ENCODE measurements at places on chromosomes 11 and 22.

DNA sequence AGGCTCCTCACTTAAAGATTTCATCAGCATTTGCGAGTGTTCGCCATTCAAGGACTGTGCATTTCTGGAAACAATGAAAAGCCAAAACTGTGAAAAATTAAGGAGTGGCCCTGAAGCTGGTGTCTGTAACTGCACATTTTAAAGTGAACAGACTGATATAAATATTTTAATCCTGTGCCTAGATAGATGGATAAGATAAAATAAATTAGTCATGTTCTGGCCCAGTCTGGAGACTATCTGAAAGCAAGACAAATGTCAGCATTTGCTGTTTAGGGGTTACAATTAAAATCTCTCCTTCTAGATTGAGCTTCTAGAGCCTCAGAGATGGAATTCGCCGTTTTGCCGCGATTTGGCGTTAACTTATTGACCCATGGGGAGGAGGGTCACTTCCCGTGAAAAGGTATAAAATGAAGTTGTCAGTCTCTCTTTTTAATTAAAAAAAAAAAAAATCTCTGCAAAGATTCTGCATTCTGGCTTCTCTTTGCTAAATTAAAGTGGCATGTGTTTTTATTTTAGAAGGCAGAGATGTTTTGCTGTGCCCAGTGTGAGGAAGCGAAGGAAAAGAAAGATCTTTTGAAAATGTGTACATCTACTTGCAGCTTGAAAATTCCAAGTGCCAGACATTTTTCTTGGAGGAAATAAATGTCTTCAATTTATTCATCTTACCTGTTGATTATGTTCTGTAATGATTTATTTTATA lies 79.7 kb upstream of the WNT7B start:
- DNase-seq = no peak

DNA sequence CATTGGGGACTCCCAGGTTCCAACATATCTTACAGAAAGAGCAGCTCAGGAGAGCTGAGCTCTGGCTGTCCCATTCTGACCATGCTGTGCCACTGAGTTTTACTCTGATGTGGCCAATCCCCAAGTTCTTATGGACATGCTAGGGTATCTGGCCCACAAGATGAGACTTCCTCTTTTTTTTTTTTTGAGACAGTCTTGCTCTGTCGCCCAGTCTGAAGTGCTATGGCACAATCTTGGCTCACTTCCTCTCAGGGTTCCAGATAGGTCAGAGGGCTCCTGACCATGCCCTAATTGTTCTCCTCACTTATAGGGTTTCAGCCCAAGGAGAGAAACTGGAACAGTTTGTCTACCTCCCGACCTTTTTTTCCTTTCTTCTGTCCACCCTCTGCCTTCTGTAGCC lies 152.3 kb upstream of the CCDC90B start:
- no peak for DNase-seq

DNA sequence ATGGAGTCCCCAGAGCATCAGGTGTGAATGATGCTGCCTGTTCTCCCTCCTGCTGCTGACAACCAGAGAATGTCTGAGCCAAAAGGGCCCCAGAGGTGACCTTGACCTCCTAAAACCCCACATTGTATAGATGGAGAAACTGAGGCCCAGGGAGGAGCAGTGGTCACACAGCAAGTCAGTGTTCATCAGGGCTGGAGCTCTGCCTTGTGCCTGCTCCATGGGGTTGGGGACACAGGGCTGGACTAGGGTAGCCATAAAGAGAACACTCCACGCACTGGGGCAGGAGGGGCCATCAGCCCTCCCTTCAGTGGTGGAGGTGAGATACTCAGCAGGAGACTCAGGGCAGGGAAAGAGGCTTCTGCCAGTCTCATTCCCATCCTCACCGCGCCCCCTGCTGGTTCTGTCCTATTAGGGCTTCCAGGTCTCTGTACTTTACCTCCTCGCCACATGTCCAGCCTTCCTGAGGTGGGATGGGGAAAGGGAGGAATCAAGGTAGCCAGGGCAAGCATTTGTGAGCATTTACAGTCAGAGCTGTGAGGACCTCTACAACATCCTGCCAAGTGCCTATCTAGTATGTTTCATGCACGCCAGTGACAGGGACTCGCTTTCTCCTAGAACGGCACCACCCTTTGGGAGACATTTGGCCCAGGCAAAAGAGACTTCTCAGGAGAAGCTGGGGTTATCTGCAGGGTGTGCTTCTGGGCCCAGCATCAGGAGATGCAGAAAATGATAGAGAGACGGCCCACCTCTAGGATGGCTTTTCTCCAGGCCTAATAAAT lies 43.2 kb downstream of the NEU3 start:
- DNase-seq = peak; percentile 47

DNA sequence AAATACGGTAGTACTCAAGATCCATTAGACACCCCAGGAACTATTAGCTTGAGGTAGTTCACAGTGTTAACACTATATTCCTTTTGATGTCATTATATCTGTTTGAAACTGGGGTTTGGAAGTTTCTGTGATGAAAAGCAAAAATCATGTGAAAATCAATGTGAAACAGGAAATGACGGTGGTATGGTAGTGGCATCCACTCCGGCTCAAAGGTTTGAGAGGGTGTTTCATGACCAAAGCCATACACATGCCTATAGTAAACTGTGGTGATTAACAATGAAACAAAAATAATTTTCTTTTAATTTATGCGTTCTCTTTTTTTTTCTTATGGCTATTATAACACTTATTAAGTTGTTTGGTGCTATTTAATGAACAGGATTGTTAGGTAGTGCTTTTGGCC lies 10.9 kb downstream of the RAB38 start:
- DNase-seq = no peak

GRCh38 chr11:64558065-64558745 lies 32.8 kb upstream of the SLC22A12 start:
- no peak for DNase-seq

GRCh38 chr22:50696799-50697561 lies 24.4 kb downstream of the SHANK3 start:
- DNase-seq = no peak

DNA sequence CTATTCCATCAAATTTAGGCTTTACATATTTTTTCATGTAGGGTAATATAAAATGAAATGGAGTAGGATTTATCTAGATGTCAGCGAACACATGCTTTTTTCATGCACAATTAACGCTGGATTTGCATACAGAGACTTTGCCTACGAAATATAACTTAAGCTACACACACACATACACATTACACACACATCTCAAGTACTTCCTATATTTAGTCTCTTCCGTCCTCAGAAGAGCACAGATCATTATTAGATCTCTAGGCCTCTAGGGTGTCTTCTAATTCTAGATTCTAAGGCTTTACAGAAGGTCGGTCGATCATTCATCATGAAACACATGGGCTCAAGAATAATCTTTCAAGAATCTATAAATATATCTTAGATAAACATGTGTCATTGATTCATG lies 3.8 kb upstream of the MS4A13 start:
- DNase-seq = no peak

DNA sequence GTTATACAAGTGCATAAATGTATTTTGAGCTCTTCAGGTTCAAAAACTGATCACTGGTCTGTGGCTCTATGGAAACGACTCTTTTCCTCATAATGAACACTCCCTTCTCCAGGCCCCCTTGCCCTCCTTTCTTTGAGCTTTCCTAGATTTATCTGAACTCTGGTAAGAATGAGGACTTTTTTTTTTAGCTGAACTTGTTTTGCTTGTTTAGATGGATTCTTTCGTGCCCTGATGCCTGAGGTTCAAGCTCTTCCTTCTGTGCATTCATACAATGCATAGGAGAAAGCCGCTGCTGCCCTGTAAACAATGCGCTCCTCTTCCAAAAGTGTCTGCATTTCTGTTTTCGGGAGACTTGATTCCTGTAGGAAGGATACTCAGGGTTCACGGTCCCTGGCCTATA lies 205.1 kb downstream of the TENM4 start:
- no peak for DNase-seq

All from T-helper 17 cell (primary cell).